ENCODE measurements at places on chromosomes 2 and 18. TPM values are rescaled to one million over a fixed set of nuclear protein-coding genes. Genes with fewer than 3 reads are reported as not detected.

The NXPH2 gene
- not detected for total RNA-seq

DNA sequence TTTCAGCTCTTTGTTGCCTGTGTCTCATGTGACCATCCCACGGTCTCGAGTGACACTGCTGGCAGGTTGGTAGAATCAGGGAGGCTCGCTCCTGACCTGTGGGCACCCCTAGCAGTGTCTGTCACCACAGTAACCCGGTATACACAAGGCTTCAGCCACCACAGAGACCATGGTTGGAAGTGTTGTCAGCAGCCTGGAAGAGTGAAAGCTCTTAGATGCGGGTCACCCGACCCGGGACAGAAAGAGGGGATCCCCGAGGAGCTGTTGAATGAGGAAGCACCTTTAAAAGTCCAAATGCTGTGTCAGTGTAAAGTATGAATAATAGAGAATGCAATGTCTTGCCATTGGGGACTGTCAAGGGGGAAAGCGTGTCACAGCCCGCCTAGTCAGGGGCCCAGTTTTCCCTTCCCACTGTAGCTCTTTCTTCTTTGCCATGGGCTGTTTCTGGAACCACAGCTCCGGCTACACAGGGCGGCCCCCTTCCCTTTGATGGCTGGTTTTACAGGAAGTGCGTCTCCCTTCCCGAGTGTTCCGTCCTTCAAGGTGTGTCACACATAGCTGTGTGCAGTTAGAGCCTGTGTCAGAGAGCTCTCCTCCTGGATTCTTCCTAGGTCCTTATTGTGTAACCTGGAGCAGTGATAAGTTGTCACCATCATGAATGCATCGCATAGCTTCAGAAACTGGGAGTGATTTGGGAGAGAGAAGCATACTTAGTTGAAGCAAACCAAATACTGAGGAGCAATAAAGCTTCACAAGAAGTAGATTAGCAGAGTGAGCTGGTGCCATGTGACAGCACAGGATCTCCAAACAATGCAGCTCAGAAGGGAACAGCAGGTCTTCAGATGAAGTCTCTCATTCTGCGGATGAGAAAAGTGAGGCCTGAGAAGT lies 81.4 kb downstream of the MTCL1 start:
- DNase-seq, result no peak
- H3K4me1 ChIP-seq, result no peaks in the 10 kb centered on the region
- H3K27ac ChIP-seq, result no peak overlapping the region
- H3K4me3 ChIP-seq, result no peak overlapping the region
- H3K27me3 ChIP-seq, result no peaks in the 10 kb centered on the region

The LCT gene
- not detected for total RNA-seq

DNA sequence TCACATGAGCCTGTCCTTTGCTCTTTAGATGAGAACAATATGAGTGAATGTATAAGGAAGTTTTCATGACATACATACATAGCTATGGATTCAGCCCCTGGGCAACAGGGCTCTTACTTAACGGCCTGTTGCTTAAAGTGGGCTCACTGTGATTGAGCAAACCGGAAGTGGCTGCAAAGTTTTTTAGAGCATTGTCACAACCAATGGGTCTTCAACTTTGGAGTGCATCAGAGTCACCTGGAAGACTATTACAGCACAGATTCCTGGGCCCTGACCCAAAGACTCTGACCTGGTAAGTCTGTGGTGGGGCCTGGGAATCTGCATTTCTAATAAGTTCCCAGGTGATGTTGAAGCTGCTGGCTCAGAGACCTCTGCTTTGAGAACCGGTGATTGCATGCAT lies 106.3 kb upstream of the SEC11C start:
- no peak overlapping the region for H3K4me3 ChIP-seq
- no peak overlapping the region for H3K27ac ChIP-seq
- H3K36me3 ChIP-seq, result no peaks in the 10 kb centered on the region
- H3K4me1 ChIP-seq, result no peaks in the 10 kb centered on the region
- H3K27me3 ChIP-seq, result no peaks in the 10 kb centered on the region

Measured in ascending aorta (tissue), 2 donors.